RCC 7860 (cell line): ENCODE measurements at places on chromosomes 1 and 21.

- peak; percentile 54 for DNase-seq
Measured at GRCh38 chr1:41009466-41009865, 12.1 kb downstream of the SLFNL1 start.

GRCh38 chr1:159430985-159431384 is 1.0 kb upstream of the OR10J4 start:
- no peak for DNase-seq

DNA sequence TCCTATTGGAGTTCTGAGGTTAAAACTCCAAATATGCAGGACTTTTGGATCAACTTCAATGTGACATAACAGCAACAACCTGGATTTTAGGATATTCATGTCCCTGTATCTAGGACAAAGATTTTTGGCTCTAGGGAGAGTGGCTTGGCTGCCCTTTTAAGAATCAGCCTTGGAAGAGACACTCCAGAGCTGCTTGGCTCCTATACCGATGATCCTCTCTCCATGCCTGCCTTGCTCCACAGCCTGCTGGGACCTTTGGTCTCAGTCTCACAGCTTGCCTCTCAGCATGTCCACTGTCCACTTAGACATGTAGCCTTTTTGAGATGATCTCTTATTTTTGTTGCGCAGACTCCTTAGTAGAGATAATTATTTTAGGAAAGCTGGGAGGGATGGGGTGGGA is 4.5 kb upstream of the FCMR start:
- no peak for DNase-seq

- DNase-seq, result no peak
Measured at GRCh38 chr1:173295995-173296394, 88.9 kb upstream of the TNFSF4 start.

- no peak for DNase-seq
Measured at GRCh38 chr1:167118188-167118587, 24.3 kb downstream of the STYXL2 start.

GRCh38 chr1:245168906-245169305 is 14.1 kb downstream of the KIF26B start:
- no peak for DNase-seq

- peak; percentile 42 for DNase-seq
Measured at GRCh38 chr1:102970496-102971078, 137.7 kb downstream of the COL11A1 start.

DNA sequence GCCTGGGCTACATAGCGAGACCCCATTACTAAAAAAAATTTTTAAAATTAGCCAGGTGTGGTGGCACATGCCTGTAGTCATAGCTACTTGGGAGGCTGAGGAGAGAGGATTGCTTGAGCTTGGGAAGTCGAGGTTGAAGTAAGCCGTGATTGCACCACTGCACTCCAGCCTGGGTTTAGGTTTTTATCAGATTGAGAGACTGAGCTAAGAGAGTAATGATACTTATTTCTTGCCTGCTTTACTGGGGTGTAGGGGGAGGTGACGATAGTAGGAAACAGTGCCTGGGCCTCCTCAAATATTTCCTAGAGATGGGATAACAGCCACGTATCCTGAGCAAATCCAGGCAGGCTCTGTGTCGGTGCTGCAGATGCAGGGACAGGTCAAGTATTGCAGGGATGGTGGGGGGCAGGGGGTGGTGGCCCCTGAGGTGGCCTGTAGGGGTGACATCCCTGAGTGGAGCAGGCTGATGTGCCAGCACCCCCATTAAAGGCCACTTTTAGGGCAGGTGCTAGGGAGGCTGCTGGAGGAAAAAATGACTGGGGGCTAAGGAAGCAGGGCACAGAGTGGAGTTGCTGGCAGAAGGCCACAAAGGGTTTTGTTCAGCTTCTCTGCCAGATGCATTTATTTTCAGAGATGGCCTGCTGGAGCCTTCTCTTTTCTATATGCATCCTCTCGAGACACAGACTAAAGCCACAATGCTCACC is 130.5 kb downstream of the RHOU start:
- no peak for DNase-seq

DNA sequence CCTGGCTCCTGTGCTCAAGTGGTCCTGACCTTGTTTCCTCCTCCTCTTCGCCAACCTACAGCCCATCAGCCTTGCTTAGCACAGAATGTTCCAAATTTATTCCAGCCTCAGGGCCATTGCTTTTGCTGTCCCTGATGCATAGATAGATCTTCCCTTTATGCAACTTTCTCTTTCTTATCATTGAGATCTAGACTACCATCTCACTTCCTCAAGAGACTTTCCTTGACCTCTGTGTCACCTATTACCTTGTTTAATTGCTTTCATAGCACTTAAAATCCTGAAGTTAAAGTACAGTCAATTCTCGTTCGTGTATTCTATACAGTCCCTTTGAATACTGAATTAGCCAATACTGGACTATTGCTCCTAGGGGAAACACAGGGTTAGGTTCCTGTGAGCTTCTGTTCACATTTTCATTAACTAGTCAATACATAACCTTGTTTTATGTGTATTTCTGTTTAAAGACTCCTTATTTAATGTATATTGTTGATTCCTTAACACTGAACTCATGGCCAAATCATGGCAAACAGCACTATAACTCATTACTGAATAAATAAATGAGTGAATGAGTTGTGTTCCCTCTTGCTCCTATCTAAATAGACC is 26.2 kb upstream of the MCOLN3 start:
- no peak for DNase-seq

DNA sequence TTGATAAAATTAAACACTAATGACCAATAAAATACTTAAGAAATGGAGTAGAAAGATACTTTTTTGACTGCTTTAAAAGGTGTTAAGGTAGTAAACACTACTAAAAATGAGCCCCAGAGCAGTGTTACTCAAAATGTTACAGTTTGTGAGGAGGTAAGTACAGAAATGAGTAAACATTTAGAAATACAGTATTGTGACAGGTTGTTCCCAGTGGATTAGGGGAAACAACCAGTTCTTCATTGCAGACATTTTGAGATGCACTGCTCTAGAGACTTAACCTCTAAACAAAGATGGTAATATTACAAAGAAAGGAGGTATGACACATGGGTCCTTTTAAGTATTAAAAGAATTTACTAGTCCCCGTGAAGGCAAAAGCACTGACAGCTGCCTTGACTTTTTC is 12.7 kb downstream of the DHX9 start:
- DNase-seq, result no peak

- DNase-seq, result no peak
Measured at GRCh38 chr1:53324728-53325297, 3.1 kb downstream of the LRP8 start.

- DNase-seq, result no peak
Measured at GRCh38 chr1:184568148-184568547, 181.3 kb downstream of the C1orf21 start.

- no peak for DNase-seq
Measured at GRCh38 chr1:66968574-66968973, 43.8 kb downstream of the MIER1 start.

GRCh38 chr1:5225707-5226704 is 571.6 kb downstream of the AJAP1 start:
- no peak for DNase-seq

DNA sequence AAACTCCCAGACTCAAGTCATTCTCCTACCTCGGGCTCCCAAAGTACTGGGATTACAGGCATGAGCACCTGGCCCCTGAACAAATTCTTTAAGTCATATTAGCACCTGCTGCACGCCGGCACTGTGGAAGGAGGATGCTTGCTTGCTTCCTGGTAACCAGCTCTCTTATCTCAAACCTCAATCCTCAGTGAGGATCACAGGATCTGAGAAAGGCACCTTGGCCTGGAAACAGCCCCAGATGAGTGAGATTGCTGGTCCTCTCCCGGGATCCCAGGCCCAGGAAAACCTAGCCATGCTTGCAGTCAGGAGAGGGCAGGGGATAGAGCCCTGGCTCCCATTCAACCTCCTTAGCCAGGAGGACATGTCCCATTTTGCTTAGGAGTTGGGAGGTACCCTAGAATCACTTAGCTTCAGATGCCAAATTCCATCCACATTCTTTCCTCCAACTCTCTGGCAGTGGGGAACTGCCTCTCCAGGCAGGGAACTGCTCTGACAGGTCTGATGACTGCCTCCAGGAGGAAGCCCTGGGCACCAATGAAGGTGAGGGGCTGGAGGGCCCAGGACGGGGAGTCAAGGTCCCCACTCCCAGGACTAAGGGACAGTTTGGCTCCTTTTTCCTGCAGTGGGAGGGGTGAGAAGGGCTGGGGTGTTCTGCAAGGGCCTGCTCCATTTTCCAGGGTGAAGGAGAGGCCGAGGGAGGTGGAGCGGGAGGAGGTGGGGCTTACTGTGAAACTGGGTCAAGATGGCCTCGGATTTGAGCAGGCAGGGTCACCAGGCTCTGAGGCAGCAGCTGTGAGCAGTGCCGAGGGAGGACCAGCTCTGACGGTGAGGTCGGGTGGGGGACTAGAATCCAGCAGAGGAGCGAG is 9.5 kb downstream of the GPR37L1 start:
- no peak for DNase-seq

DNA sequence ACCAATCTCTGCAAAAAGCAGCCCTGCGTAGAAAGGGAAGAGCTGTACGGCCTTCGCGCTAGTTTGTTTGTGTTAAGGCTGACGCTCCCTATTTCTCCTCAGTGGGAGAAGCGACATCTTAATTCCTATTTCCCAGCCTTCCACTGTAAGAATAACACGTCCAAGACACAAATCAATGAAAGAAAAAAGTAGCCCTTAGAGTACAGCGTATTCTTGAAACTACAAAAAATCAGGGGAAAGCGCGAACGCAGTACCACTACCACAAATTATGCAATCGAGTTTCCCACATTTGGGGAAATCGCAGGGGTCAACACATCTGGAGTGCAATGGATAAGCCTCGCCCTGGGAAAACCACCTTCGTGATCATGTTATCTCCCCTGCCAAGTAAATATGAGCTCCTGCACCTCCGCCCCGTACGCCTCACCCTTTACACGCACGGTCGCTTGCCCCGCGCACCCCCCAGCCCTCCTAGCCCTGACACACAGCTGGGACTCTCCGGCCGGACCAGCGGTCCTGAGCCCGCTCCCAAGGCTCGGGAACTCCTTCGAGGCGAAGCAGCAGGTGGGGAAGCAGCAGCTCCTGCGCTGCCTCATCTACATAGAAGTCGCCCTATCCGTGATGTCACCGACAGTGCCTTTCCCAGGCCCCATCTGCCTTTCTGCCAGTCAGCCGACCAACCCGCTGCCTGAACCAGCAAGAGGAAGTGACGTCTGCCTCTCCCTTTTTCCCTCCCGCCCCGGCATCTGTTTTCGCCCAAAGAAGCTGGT is 94.7 kb downstream of the PPIAL4G start:
- no peak for DNase-seq

DNA sequence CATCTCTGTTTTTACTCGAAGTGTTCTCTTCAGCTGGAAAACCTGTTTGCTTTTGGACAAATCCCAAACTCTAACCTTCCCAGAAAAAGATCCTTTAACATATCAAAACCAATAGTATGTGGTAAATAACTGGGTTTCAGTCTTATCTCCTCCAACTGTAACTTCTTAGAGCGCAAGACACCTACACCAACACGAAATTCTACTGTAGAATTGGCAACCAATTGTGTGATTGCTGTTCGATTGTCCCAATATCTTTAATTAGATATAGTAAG is 5.8 kb upstream of the MPZL1 start:
- DNase-seq, result peak; percentile 6

DNA sequence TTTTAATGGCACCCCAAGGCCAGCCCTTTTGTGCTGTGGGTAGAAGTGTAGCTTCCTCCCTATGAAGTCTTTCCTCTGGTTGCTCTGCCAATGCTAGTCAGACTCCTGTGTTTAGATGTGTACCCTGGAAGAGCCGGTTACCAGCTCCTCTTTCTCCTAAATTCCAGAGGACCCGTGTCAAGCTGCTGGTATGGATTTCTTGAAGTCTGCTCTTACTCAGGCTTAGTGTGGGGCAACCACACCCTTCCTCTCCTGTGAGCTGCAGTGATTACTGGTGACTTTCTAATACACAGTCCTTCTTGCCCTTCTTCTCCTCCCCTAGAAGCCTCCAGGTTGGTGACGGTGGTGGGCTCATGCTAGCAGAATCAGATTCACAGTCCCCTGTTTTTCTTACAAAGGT is 74.1 kb upstream of the AKT3 start:
- peak; percentile 56 for DNase-seq

GRCh38 chr21:28923439-28923975 is 69.2 kb downstream of the LTN1 start:
- DNase-seq, result no peak

GRCh38 chr1:193841857-193842256 is 655.4 kb upstream of the B3GALT2 start:
- DNase-seq, result no peak

GRCh38 chr1:95888941-95889390 is 655.0 kb downstream of the RWDD3 start:
- DNase-seq, result no peak

- no peak for DNase-seq
Measured at GRCh38 chr1:180026556-180026955, 71.9 kb downstream of the CEP350 start.

DNA sequence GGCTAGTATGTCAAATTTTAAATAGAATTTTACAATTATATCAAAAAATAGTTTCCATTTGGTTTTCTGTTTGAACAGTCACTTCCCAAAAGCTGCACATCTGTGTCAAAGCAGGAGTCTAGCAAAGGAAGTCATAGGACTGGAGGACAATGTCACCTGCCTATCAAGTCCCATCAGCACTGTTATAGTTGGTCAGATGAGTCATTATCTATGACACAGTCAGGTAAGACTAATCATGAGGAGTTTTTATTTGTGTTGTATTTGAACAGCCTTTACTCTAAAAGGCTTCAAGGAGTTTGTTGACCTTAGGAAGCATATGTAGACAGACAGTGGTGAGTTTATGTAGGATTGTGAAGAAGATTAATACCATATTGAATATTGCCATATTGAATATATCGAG is 74.2 kb upstream of the QSOX1 start:
- no peak for DNase-seq

- DNase-seq, result no peak
Measured at GRCh38 chr1:164630626-164631396, 71.8 kb downstream of the PBX1 start.

DNA sequence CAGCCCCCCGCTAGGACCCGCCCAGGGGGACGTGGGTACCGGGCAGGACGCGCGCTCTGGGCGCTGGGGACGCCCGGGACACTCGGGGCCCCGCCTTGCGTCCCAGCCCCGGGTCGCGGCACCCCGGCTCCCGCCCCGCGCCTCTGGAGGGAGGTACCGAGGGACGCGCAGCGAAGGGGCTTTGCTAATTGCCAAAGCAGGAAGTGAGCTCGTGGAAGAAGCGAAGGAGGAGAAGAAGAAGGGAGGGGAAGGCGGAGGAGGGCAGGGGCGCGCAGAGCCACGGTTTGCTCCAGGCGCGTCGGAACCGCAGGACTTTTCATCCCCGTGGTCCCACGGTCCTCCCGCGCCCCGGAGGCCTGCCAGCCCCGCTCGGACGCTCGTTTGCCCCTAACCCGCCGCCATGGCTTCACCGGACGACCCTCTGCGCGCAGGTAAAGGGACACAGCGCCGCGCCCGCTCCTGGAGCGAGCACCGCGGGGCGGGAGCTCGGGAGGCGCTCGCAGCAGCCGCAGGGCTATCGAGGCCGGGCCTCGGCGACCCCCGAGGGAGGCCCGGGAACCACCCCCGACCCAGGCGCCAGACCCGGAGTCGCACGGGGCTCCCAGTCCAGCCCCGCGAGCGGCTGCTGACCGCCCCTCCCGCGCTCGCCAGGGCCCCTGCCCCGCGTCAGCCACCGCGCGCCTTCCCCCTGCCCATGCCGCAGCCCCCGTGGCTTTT is 1.3 kb downstream of the EDARADD start:
- DNase-seq, result no peak
